Osteoblast (primary cell): ENCODE measurements at places on chromosomes 7 and 10.

GRCh38 chr7:130273081-130273932 lies 6.6 kb downstream of the CPA2 start:
- DNase-seq, result peak; percentile 73

GRCh38 chr7:40298421-40298820 lies 163.6 kb downstream of the SUGCT start:
- DNase-seq, result peak; percentile 44

DNA sequence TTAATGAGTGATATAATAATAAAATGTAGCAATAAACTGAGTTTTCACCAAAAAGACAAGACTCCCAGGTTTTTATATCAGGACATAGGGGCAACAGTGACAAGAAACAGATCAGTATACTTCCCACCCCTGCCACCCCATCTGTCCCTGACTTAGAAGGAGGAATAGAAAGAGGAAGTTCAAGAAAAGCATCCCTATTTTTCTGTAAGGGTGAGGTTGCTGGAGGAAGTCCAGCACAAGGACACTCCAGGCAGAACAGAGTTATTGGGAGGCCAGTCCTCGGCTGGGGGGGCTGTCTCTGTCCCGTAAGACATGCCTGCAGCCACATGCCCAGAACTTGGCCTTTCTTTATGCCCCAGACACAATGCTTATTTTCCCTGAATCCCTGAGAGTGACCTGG lies 16.5 kb upstream of the TLX1 start:
- peak; percentile 25 for DNase-seq

GRCh38 chr10:46548498-46549090 lies 7.9 kb downstream of the GPRIN2 start:
- peak; percentile 95 for DNase-seq

DNA sequence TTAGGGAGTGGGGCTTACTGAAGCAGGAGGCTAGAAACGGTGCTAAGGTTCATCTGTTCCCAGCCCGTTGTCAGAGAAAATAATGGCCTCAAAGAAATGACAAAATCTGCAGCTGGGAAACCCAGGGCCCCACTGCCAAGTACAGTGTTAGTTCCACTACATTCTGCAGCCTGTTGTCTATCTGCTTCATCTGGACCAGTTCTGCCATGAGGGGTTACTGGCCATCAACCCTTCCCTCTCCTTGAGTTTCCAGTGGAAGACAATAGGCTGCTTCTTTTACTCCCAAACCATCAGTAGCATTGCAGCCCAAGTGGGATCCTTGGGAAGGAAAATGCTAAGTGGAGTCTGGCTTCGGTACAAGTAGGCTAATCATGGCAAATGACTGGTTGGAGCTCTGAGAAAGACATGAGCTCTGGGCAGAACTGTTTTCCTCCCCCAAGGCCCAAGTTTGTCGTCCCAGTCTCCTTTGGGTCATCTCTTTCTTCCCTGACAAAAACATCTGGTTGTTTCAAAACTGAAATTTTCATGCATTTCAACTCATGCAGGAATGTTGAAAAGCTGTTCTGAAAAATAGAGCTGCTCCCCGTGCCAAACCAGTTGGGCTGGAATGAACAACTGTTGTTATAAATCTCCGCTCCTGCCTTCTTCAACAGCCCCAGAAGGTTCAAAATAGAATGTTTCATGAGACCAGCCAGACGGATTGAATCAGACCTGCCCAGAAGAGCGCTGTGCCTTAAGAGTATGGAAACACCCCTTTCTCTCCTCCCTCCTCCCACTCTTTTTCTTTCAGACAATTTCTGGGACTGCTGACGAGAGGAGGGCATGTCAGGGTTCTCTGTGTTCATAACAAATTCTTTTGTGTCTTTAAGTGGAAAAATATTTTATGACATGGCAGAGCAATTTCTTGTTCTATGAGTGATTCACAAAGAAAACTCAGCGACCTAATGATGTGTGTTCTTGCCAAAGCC lies 116.6 kb downstream of the RAB18 start:
- DNase-seq, result peak; percentile 87

DNA sequence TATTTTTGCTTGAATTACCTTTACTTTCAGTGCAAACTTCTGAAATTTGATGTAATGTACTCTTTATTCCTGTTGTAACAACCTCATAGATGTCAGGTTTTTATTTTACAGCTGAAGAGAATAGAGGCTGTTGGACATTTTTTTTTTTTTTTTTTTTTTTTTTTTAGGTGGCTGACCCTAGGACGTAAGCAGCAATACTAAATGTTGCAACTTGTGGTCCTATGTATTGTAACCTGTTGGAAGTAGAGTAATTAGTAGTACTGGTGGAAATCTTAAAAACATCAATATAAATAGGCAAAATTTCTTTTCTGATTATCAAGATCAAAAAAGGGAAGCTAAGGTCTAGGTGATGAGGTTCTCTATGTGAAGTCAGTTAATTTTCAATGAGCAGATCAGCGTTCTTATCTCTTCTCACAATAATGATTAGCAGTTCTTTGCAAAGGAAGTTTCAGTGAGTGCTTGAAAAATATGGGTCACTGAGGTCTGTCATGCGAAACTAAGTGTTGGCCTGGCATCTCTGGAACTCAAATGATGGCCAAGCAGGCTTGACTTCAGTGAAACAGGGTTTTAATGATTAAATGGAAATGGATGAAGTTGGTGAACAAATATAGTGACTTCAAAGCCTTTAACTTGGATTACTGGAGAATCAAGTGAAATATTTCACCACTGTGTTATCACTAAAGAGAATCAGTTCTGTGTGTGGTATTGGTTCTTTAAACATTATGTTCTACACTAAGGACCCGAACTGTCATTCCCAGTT lies 42.7 kb downstream of the BICC1 start:
- DNase-seq, result no peak

DNA sequence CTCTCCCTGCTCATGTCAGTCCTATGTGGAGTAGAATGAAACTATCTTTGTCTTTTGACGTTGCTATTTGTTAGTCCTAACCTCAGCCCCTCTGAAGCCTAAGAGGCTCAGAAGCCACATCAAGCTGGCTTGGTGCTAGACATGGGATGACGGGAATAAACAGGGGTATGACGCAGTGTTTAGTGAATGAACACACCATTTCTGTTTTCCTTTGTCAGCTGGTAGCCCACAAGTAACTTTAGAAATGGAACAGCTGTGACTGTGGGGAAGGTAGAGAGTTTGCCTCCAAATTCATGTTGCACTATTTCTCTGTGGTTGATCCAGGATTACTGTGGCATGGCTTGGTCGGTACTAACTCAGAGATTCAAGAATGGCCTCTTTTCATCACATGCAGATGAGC lies 31.3 kb downstream of the COX15 start:
- no peak for DNase-seq

GRCh38 chr7:39073432-39073831 lies 95.7 kb downstream of the POU6F2 start:
- DNase-seq, result no peak

DNA sequence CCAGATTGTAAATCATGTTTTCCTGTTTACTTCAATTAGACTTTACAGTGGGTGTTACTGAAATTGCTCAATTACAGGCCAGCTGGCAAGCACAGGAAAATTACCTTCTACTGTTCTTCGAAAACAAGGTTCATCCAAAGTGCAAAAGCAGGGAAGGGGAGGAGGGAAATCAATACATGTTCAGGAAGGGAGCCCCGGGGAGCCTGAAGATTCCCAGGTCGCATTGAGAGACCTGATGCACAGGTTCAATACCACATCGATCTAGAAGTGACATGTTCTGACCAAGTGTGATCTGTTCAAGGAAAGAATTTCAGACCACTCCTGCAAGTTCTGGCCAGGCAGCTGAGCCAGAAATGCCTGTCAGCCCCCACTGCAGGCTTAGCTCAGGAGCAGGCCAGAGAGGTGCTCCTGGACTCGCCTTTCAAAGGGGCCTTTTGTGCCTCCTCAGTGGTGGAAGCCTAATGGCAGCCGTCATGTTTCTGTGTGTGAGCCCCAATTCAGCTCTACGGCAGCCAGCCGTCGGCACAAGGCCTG lies 35.9 kb downstream of the FAM53B start:
- no peak for DNase-seq

DNA sequence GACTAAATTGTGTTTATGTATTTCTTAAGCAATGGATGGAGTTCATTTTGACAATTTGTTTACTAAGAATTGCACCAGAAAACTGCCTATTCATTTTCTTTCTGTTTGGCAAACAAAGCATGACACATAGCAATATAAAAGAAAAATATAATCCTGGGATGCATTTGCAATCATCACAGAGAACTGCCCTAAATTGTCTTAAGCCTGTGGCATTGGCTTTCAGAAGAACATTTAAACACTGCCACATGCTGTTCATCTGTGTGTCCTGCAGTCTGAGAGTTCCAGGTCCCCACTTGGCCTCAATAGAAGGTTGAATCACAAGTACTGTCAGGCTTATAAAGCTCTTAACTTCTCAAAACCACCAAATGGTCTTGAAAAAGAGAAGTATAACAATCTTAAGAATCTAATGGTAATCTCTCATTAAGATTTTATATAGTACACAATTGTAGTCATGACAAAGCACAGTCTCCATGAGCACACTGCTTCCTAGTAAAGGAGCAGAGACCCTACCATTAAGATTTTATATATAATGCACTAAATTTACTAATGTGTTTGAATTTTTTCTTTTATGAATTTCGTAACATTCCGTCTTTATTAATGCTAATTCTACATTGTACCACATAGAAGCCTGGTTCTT lies 29.9 kb downstream of the RNLS start:
- no peak for DNase-seq
